ENCODE measurements at places on chromosomes 5 and 9.

- H3K36me3 ChIP-seq: no peaks in the 10 kb centered on the region
- H3K27ac ChIP-seq: no peak overlapping the region
- no peaks in the 10 kb centered on the region for H3K4me1 ChIP-seq
- H3K27me3 ChIP-seq: no peaks in the 10 kb centered on the region
- DNase-seq: no peak
Measured at GRCh38 chr9:132646726-132647125, 23.1 kb downstream of the DDX31 start.

- no peaks in the 10 kb centered on the region for H3K36me3 ChIP-seq
- no peak overlapping the region for H3K4me3 ChIP-seq
- H3K4me1 ChIP-seq: peaks cover 6% of the 10 kb centered on the region
- H3K27ac ChIP-seq: no peak overlapping the region
Measured at GRCh38 chr5:81778642-81779041, 27.7 kb upstream of the SSBP2 start.

GRCh38 chr5:142206801-142207200 lies 98.2 kb downstream of the NDFIP1 start:
- no peak overlapping the region for H3K4me3 ChIP-seq
- H3K36me3 ChIP-seq: no peaks in the 10 kb centered on the region
- no peaks in the 10 kb centered on the region for H3K27me3 ChIP-seq
- H3K27ac ChIP-seq: no peak overlapping the region
- H3K4me1 ChIP-seq: no peaks in the 10 kb centered on the region
- no peak for DNase-seq

- no peak for DNase-seq
- no peak overlapping the region for H3K27ac ChIP-seq
- no peak overlapping the region for H3K4me3 ChIP-seq
- no peaks in the 10 kb centered on the region for H3K27me3 ChIP-seq
- no peaks in the 10 kb centered on the region for H3K36me3 ChIP-seq
- no peaks in the 10 kb centered on the region for H3K4me1 ChIP-seq
Measured at GRCh38 chr9:107586493-107586892, 96.9 kb upstream of the KLF4 start.

- H3K27me3 ChIP-seq: no peaks in the 10 kb centered on the region
- no peaks in the 10 kb centered on the region for H3K36me3 ChIP-seq
- peaks cover 7% of the 10 kb centered on the region for H3K4me1 ChIP-seq
- no peak overlapping the region for H3K4me3 ChIP-seq
- no peak for DNase-seq
- H3K27ac ChIP-seq: no peak overlapping the region
Measured at GRCh38 chr9:24899463-24899862, 353.8 kb upstream of the IZUMO3 start.

- peaks cover 10% of the 10 kb centered on the region for H3K4me1 ChIP-seq
- DNase-seq: no peak
- H3K4me3 ChIP-seq: no peak overlapping the region
- H3K27ac ChIP-seq: no peak overlapping the region
- H3K36me3 ChIP-seq: no peaks in the 10 kb centered on the region
- no peaks in the 10 kb centered on the region for H3K27me3 ChIP-seq
Measured at GRCh38 chr5:123885081-123885480, 373.1 kb downstream of the CSNK1G3 start.

- no peak overlapping the region for H3K4me3 ChIP-seq
- no peak overlapping the region for H3K27ac ChIP-seq
- H3K4me1 ChIP-seq: peaks cover 7% of the 10 kb centered on the region
- H3K27me3 ChIP-seq: no peaks in the 10 kb centered on the region
Measured at GRCh38 chr5:160675988-160676387, 176.0 kb downstream of the ATP10B start.

DNA sequence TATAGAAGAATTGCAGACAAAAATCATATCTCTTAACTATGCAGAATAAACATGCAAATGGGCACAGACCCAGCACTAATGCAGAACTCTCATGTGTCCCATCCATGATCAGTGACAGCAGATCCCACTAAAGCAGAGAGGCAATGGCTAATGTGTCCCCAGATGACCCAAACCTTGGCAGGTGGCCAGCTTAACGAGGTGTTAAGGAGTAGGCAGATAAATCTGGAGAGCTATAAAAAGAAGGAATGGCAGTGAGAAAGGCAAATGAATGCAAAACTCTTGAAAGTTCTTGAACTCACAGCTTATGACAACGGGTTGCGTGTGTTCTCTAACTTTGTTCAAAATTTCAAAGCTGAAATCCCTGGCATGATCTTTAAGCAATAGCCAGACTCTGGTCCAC lies 265.4 kb downstream of the RASEF start:
- no peak for DNase-seq
- H3K27me3 ChIP-seq: no peaks in the 10 kb centered on the region
- no peak overlapping the region for H3K4me3 ChIP-seq
- no peaks in the 10 kb centered on the region for H3K4me1 ChIP-seq
- no peak overlapping the region for H3K27ac ChIP-seq
- H3K36me3 ChIP-seq: no peaks in the 10 kb centered on the region

GRCh38 chr5:82564963-82565362 lies 286.8 kb upstream of the RPS23 start:
- H3K27ac ChIP-seq: no peak overlapping the region
- no peak overlapping the region for H3K4me3 ChIP-seq

All from neural progenitor cell (in vitro differentiated cells).